Renal cortex interstitium (tissue), 15 donors: ENCODE measurements at places on chromosomes 3 and 15.

GRCh38 chr15:94256511-94256910, 25.1 kb downstream of the MCTP2 start:
- DNase-seq, result no peak

GRCh38 chr3:123961508-123961856, 453 bp upstream of the CCDC14 start:
- DNase-seq, result no peak

DNA sequence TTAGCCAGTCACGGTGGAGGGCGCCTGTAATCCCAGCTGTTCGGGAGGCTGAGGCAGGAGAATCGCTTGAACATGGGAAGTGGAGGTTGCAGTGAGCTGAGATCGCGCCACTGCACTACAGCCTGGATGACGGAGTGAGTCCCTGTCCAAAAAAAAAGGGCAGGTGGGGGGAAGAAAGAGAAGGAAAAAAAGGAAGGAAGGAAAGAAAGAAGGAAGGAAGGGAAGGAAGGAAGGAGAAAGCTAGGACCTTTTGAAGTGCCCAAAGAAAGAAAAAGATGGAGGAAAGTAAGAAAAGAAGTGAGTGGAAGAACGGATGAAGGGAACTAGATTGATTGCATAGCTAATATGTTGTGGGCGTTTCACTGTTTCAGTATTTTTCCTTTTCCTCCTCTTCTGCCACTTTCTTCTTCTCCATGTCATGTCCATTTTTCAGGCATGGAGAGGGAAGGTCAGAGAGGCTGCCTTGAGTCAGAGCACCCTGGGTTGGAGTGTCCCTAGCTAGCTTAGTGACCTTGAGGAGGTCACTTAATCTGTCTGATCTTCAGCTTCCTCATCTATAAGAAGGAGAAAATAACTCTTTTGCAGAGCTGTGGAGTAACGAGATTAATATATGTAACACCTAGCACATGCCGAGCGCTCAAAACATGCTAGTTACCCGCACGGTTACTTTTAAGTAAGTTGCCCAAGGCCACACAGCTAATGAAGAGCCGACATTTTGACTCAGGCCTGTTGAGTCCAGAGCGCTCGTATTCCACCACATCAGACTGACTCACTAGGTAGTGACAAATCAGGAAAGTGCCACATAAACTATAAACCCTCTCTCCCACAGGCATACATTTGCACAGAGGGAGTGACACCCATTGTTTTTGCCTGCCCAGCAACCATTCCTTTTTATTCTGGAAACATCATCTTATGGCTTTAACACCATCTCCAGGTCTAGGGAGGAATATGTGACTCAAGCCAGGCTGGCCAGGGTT, 42.2 kb downstream of the BHLHE40 start:
- no peak for DNase-seq

GRCh38 chr3:138230525-138230924, 43.4 kb downstream of the ARMC8 start:
- no peak for DNase-seq

- DNase-seq, result no peak
Observed at GRCh38 chr3:32325201-32325600, 66.5 kb upstream of the CMTM7 start.

DNA sequence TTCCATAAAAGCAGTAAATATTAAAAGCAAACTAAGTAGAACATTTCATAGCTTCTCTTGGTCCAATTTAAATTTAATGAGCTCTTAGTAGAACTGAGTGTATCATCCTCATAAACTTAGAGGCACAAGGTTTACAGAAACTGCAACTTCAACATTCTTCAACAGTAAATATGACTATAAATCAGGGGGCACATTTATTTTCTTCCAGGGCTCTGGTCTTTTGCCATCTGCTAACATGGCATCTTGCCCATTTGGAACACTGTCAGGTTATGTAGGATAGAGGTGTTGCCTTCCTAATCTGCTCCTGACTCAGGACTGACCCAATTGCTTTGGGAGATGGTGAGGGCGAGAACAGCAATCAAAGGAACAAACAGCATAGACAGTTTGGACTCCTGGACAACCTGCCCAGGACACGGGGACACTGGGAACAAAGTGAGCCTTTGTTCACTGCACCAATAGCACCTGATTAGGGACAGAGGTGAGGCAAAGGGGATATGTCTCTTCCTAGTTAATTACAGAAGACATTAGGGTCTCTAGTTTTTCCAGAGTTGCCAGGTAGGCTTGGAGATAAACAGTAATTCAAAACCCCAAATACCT, 610.2 kb upstream of the ROBO2 start:
- no peak for DNase-seq

GRCh38 chr3:186268616-186269448, 93.2 kb downstream of the DGKG start:
- DNase-seq, result no peak

GRCh38 chr15:39327005-39327730, 253.7 kb upstream of the THBS1 start:
- no peak for DNase-seq

- DNase-seq, result no peak
Observed at GRCh38 chr3:105195260-105195659, 171.4 kb upstream of the ALCAM start.

GRCh38 chr15:100588638-100589242, 13.2 kb downstream of the LINS1 start:
- DNase-seq, result no peak

DNA sequence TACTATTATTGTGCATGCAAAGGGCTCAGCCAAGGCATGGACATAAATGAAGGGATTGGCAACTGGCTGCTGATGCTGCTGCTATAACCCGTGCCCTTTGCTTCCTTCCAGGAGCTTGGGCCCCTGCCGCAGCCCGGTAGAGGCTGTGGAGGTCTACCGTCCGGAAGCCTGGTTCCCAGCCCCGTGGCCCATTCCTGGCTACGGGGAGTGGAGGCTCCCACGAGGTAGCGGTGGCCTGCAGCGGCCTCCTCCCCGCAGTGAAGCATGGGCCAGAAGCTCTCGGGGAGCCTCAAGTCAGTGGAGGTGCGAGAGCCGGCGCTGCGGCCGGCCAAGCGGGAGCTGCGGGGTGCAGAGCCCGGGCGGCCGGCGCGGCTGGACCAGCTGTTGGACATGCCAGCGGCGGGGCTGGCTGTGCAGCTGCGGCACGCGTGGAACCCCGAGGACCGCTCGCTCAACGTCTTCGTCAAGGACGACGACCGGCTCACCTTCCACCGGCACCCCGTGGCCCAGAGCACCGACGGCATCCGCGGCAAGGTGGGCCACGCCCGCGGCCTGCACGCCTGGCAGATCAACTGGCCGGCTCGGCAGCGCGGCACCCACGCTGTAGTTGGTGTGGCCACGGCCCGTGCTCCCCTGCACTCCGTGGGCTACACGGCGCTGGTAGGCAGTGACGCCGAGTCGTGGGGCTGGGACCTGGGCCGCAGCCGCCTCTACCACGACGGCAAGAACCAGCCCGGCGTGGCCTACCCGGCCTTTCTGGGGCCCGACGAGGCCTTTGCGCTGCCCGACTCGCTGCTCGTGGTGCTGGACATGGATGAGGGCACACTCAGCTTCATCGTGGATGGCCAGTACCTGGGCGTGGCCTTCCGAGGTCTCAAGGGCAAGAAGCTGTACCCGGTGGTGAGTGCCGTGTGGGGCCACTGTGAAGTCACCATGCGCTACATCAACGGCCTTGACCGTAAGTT, 15.0 kb downstream of the SPSB4 start:
- no peak for DNase-seq

DNA sequence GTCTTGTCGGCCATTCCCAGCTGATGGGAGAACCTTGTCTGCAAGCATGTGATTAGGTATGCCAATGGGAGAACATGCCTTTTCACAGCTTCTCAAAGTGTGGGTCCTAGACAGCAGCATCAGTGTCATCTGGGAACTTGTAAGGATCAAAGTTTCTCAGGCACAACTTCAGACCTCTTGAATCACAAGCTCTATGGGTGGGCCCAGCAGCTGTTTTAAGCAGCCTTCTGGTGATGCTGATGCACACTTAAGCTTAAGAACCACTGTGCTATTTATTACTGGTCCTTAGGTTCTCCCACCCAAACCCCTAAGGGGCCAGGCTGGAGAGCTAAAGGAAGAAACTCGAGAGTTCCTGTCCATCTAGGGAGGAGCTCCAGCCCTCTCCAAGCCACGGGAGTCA, 453.9 kb upstream of the PROK2 start:
- DNase-seq, result no peak

DNA sequence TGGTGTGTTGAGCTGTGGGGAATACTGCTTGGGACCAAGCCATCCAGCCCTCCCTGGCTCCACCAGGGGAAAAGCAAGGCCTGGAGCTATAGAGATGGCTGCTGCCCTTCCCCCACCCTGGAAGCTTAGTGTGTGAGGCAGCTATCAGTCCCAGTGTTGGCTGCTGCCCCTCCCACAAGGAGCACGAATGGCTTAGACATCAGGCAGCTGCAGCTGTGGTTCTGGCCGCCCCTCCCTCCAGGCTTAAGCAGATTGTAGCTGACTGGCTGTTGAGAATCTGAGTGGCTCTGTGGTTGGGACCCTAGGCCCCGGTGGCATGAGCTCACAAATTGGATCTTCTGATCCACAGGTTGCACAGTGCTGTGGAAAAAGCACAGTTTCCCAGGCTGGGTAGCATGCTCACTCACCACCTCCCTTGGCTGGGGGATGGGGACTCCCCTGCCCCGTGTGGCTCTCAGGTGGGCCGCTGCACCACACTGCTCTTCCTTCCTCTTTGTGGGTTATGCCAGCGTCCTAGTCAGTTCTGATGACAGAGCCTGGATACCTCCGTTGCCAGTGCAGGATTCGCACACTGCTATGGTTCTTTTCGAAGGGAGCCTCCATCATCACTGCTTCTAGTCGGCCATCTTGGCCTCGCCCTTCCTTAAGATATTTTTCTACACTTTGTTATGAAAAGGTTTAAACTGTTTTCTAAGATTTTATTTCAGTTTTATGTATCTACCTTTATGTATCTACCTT, 21.2 kb upstream of the SUCNR1 start:
- no peak for DNase-seq

DNA sequence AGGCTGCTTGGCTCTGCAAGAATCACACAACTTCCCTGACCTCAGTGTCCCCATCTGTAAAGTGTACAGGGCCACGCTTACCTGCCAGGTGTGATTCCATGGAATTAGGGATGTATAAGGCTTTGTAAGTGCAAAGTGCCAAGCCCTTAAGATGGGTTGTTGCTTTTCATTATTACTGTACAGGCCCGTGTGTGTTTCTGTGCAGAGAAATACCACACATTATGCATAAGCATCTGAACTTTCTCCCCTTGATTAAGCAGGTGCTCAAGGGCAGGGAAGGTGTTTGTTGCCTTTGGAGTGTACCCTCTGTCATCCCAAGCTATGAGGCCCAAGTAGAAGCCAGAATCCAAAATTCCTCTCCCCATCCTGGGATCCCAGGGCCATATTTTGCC, 13.6 kb upstream of the HRH1 start:
- no peak for DNase-seq

- DNase-seq, result no peak
Observed at GRCh38 chr15:58546635-58547627, 115.1 kb downstream of the LIPC start.

GRCh38 chr15:70505411-70505919, 257.9 kb downstream of the UACA start:
- DNase-seq, result no peak

- DNase-seq, result no peak
Observed at GRCh38 chr3:25585361-25586166, 79.1 kb downstream of the TOP2B start.

DNA sequence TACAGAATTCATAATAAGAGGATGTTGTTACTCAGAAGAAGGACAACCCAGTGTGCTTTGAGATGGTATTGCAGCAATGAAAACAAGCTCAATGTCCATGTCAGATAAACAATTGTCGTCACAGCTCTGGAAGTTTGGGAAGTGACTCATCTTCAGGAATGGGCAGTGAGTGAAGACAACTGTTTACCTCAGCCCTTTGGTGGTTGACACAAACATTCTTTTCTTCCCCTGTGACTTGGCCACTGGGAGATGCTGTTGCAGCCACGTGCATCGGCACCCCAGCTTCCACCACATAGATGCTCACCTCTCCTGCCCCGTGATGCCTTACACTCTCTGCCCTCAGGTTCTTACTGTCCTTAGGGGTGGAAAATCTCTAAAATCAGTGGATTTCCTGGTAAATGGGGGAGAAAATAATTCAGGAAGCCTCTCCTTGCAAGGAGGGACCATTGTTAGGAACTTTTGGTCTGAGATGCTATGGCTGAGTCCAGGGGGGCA, 114.1 kb upstream of the GALNT15 start:
- DNase-seq, result no peak

DNA sequence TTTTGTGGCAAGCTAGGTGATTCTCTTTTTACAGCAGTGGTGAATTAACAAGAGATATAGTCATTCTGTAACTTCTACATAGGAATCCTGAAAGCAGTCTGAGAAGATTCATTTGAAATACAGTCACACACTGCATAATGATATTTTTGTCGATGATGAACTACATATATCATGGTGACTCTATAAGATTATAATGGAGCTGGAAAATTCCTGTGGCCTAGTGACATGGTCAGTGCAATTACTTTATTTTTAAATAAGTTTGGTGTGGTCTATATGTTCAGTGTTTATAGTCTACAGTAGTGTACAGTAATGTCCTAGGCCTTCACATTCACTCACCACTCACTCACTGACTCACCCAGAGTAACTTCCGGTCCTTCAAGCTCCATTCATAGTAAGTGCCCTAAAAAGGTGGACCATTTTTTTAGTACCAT, 511.4 kb upstream of the MCTP2 start:
- DNase-seq, result no peak

GRCh38 chr3:116939550-116939949, 230.0 kb downstream of the TUSC7 start:
- no peak for DNase-seq

DNA sequence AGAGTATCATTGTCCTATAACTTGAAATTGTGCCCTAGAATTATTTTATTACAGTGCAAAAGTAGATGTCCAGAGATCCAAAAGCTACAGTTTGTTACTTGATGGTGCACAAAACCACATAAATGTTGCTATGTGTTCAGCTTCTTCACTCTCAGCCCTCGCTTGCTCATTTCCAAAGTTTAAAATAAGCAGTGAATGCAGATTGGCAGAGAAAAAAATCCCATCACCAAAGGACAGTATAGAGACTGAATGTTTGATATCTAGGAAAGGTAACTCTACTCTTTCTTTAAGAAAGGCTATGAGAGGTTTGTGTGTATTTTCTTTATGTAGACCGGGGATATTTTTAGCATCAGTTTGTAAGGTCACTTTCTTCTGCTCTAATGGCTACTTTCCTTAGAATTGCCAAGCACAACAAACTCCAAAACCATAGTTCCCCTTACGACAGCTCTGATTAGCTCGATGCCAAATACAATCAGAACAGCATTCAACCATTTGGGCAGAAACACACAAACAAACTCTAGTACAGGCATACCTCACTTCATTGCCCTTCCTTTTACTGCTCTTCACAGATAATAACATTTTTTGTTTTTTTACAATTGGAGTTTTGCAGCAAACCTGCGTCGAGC, 164.1 kb upstream of the CCDC54 start:
- DNase-seq, result no peak

- no peak for DNase-seq
Observed at GRCh38 chr15:96565266-96565665, 234.8 kb downstream of the NR2F2 start.
